PC-9 (cell line): ENCODE measurements at places on chromosomes 6 and 20. TPM values are rescaled to one million over a fixed set of nuclear protein-coding genes. Genes with fewer than 3 reads are reported as not detected.

SLC29A1 gene
- total RNA-seq: 45.3 and 46.9 TPM in 2 replicates

TRIM15 gene
- not detected in 2 replicates for total RNA-seq

TRIM40 gene
- not detected in 2 replicates for total RNA-seq

STMND1 gene
- 0.26 TPM in 1 of 2 replicates, not detected in the other for total RNA-seq

GRCh38 chr20:7841971-7842310, 98.3 kb downstream of the HAO1 start:
- no peak for DNase-seq

DNA sequence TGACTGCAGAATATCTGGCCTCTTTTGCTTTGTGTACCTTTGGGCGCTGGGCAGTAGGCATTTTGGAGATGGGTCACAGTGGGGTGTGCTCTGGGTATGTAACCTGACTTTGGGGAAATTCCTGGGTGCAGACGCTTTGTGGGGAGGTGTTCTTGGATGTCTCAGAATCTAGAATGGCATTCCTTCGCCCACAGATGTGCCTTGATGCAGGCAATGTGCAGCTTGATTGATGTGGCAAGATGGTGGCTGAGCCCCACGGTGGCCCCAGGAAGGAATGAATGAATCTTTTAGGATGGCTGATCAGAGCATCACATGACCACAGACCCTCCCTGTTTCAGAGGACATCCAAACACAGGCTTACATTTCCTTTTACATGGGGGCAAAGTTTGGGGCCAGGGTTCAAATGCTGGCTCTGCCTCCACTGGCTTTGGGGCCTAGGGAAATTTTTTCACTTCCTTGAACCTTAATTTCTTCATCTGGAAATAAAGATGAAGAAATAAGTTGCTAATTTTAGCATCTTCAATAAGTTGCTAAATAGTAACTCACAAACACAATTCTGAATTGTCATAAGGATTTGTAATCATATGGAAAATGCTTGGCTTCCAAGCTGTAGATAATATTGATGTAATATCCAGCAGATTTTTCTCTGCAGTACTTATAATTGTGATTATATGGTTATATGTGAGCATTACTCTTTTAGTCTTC, 5.6 kb downstream of the PPP1R16B start:
- DNase-seq: no peak

DNA sequence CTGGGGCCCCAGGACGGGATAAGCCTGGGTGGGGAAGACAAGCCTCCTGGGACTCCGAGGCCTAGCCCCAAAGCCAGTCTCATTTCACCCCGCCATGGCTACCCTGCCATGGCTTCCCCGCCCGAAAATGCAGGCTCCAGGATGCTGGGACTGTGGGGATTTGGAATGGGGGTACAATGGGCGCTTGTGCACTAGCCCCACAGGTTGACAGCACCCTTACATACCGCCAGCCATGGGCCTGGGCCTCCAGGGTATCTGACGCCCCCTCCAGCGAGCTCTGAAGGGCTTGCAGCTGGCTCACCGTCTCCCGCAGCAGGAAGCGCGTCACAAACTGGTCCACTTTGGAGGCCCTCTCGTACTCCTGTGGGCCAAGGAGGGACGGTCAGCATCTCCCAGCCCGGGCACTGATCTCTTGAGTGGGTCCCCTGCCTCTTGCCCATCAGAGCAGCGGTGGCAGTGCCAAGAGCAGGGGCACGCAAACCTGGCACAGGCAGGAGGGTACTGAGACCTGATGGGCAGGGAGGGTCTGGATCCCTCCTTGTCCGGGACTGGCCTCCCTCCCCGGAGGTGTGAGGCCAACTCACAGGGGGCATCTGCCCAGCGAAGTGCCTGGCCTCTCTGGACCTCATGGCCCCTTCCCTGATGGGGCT, 2.0 kb upstream of the C20orf144 start:
- no peak for DNase-seq

DNA sequence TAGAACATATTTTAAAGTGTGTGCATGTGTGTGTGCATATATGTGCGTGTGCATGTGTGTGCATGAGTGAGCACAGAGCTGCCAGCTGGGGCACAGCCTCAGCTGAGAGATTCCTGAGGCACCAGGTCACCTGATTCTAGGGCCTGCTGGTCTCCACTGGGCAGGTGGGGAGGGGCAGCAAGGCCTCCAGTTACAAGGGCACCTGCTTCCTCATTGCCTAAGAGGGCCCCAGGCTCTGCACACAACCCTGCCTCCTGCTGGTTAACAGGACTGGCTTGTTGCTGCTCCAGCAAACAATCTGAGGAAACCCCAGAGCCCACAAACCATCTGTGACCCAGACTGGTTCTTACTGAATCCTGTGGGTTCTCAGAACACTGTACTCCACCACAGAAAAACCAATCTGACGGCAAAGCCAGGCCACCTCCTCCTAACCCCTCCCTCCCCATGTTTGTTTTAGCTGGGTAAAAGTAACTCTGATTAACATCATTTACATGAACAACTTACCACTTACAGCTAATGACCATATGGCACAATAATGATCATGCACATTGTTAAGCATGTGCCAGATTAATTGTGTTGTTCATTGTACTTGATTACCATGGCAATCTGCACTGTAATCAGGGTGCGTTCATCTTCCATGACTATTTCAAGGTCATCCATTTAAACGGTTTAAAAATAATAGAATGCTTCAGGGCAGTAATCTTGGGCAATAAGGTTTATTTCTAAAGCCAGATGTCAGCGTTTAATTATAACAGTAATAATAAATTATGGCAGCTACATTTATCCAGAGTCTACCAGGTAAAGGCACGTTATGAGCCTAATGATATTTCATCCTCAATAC, 23.1 kb upstream of the UBE2J1 start:
- peak; percentile 84 for DNase-seq

DNA sequence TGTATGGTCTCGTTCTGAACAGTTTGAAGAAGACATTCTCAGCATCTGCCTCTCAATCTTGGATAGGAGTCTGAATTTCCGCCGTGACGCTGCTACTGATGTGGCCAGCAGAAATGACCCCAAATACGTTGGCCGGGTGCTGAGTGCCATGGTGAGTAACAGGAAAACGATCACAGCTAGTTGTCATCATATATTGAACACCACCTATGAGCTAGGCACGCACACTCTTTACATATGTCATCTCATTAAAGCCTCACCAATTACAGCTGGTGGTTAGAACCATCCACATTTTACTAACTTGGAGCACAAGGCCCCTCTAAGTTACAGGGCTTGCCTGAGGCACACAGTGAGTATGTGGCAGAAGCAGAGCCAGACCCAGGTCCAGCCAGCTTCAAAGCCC, 17.1 kb downstream of the TGM3 start:
- DNase-seq: no peak

DNA sequence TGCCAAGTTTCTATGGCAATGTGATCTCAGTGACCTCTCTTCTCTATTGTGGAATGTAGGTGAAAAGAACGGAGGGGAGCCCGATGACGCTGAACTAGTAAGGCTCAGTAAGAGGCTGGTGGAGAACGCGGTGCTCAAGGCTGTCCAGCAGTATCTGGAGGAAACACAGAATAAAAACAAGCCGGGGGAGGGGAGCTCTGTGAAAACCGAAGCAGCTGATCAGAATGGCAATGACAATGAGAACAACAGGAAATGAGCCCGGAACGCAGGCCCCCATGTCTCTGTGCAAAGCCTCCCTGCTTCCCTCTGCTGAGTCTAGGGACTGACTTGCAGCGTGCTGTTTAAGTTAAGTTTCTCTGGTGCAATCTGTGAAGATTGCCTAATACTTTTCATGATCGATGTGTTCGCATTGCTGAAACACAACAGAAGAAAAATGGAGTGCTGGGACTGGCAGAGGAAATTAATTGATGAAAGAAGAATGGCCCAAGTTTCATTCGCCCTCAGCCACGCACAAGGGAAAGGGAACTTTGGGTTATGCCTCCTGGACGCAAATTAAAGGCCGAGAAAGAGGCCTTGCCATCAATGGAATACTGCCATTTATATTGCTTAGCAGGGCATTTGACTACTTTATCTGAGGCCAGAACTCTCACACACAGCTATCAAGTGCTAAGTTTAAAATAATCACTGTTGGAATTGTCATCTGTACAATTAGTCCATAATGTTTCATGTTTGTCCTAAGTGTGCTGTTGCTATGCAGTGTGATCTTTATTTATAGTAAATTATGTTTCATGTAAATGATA, 146.4 kb downstream of the AKAP7 start:
- DNase-seq: no peak

GRCh38 chr6:49606721-49607390, 29.8 kb downstream of the RHAG start:
- peak; percentile 68 for DNase-seq

- no peak for DNase-seq
Observed at GRCh38 chr6:125658759-125659431, 90.5 kb upstream of the HEY2 start.

DNA sequence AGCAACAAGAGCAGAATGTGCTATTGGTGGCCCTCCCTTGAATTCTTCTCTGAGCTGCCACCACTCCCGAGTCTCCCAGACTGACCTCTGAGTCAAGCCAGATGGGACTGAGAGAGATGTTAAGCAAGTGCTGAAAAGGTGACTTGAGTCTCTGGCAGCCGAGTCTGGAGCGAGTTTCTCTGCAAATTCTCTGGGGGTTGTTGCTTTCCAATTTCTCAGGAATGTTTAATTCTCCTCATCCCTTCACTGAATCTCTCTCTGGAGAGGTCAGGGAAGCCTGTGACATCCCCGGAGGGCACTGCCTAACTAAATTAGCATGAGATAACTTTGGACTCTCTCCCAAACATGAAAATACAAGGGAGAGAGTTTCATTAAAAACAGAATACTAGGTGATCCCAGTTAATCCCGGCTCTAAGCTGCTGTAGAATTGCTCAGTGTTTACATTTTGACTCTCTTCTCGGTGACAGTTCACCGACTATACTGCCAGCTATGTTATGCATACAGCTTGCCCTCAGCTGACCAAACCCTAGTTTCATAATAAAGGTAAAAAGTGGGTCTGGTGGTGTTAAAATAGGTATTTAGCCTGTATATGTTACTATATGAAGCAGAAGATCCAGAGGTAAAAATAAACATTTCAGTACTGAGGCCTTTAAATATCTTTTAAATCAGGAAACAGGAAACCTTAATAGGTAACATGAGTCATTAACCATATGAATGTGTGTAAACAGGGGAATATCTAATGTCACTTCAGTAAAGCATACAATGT, 157.9 kb downstream of the FOXC1 start:
- DNase-seq: peak; percentile 47

GRCh38 chr6:88006557-88006956, 41.1 kb upstream of the SPACA1 start:
- DNase-seq: no peak

DNA sequence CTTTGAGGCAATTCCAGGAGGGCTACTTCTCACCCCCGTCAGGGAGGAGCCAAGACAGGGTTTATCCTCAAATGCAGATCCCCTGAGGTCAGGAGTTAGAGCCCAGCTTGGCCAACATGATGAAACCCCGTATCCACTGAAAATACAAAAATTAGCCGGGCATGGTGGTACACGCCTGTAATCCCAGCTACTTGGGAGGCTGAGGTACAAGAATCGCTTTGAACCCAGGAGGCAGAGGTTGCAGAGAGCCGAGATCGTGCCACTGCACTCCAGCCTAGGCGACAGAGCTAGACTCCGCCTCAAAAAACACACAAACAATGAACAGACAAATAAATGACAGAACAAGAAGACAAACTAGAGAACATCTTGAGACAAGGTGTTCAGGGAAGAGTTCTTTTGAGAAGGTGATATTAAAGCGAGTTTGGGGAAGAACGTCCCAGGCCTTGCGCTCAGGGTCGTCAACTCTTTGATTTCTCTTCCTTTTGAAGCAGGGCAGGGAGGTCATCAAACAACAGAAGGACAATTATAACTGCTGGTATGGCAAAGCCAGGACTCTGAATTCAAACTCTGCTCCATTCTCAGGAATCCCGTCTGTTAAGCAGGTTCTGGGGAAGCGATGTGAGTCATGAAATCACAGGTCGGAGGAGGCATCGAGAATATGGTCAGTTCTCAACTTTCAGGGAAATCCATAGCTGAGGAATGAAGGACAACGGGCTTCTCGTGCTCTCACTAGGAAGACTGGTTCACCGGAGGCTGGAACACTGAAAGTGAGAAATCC, 1.4 kb upstream of the RALY start:
- DNase-seq: peak; percentile 75

- DNase-seq: no peak
Observed at GRCh38 chr6:16249971-16250370, 11.6 kb downstream of the GMPR start.

DNA sequence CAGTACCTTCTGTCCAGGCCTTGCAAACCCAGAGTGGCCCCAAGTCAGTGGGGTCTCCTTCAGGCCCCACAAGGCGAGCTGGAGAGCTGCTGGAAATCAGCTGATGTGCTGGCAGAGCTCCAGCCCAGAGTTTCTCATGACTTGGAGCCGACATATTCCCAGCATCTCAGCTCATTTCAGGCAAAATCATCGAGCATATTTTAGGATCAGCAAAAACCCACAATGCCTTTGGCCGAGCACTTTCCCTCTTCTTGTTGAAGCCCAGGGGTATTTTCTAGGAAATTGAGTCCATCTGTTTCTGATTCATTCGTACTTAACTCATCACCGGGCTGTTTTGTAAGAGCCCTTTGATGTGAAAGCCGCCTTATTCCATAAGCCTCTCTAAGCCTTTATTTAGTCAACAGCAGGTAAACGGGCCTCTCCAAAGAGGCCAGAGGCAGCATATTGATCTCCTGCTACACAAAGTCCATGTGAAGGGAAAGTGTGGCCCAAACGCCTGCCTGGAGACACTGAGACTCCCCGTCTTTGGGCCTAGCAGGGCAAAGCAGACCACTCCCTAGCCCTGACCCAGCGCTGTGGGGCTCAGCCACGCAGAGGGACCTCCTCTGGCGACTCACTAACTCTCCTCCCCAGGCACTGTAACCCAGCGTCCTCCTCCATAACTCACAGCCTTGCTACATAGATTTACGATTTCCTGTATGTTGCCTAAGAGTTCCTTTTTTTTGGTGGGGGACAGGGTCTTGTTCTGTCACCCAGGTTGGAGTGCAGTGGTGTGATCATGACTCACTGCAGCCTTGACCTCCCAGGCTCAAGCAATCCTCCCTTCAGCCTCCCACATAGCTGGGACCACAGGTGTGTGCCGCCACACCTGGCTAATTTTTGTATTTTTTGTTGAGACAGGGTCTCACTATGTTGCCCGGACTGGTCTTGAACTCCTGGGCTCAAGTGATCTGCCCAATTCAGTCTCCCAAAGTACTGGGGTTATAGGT, 12.1 kb upstream of the C20orf203 start:
- DNase-seq: no peak

DNA sequence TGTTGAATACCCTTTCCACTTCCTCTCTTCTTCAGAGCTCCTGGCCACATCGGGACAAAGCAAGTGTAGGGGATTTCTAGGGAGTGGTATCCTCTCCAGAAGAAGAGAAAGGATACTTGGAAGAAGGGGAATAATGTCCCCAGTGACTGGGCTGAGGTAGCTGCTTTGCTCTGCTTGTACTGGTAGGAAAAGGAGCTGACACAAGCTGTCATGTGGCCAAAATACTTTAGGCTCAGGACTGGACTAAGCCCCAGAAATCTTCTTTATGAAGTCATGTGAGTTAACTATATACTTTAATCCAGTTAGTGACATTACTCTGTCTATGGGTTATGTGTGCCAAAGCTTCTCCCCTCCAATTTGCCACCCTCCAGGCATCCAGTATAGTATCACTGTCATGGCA, 40.5 kb downstream of the AKIRIN2 start:
- no peak for DNase-seq

- no peak for DNase-seq
Observed at GRCh38 chr6:72031471-72031870, 145.1 kb downstream of the RIMS1 start.

- no peak for DNase-seq
Observed at GRCh38 chr6:164063346-164063745, 648.8 kb downstream of the QKI start.

- DNase-seq: no peak
Observed at GRCh38 chr6:113978084-113978675, 7.2 kb upstream of the HDAC2 start.

- no peak for DNase-seq
Observed at GRCh38 chr6:159375014-159375413, 205.8 kb downstream of the FNDC1 start.
